CD4-positive, alpha-beta T cell treated with Interleukin-4 for 4 hours (primary cell): ENCODE measurements at places on chromosomes 7 and 10.

- peak; percentile 74 for DNase-seq
Measured at GRCh38 chr10:16777473-16778370, 39.5 kb downstream of the RSU1 start.

- DNase-seq = peak; percentile 51
Measured at GRCh38 chr7:150516956-150517745, 2.5 kb downstream of the GIMAP7 start.

GRCh38 chr7:144011458-144012230 is 11.5 kb downstream of the OR6B1 start:
- DNase-seq = no peak

DNA sequence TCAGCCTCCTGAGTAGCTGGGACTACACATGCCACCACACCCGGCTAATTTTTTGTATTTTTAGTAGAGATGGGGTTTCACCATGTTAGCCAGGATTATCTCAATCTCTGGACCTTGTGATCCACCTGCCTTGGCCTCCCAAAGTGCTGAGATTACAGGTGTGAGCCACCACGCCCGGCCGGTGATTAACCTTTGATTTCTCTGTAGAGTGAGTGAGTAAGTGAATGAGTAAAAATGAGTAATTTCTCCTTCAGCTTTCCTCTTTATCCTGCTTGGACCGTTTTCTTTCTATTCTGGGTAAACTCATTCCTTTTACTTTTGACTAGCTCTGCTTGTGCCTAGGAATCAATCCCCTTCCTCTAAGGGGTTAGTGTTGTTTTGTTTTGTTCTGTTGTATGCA is 36.8 kb downstream of the ST7 start:
- DNase-seq = no peak

DNA sequence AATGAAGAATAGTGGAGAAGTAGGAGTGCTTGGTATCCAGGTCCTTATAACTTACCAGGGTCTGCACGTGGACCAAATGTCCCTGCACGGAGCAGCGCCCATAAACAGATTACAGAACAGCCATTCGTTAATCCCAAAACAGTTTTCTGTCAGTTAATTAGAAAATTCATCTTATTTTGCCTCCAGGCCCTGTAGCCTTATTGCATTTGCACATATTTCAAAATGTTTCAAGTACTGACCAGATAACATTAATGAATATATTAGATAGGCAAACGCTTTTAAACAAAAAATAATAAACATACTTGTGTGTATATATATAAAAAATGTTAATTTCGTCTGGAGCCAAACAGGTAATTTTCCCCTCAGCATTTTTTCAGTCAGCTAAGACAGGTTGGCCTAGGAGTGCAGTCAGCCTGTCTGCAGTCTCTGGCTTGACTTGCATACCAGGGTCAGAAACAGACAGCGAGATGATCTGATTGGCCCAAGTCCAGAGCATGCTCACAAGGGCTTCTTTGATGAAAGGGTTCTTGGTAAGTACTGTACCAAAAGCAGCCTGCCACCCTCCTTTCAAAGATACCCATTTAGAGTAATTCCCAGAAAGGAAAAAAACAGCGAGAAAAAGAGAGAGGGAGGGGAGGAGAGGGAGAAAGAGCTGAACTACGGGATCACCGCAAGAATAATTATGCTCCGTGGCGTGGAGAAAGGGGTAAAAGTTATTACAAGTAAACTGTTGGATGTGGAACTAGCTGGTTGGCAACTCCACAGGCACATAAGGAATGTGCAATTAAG is 194.4 kb upstream of the TCF7L2 start:
- DNase-seq = no peak

DNA sequence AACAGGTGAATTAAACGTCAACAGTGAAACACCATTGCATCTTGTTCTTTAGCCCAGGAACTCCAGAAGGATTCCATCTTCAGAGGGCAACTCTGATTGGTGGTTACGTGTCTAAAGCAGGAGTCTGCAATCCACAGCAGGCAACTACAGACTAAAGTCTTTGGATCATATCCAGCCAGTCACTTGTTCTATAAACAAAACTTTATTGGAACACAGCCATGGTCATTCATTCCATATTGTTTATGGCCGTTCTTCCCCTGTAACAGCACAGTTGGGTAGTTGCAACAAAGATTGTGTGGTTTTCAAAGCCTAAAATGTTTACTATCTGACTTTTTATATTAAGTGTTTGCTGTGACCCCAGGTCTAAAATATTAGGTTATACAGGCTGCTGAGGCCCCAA is 94.7 kb upstream of the IMMP2L start:
- no peak for DNase-seq

DNA sequence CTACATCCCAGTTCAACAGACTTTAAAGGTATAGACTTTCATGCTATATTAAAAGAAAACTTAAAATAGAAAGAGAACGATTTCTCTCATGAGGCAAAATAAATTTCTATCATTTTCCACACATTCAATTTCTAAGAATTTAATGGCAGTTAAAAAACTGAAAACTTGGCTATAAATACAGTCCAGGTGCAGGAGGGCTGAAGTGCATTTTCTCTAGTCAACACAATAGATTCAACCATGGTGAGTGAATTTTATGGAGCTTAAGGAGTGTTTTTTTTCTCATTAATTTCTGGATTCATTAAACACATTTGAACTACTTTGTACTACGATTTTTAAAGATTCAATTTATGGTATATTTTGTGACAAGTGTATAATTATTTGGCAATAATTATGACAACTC is 240.8 kb upstream of the SLC26A5 start:
- DNase-seq = no peak

GRCh38 chr7:154777023-154777422 is 225.9 kb downstream of the PAXIP1 start:
- DNase-seq = no peak

DNA sequence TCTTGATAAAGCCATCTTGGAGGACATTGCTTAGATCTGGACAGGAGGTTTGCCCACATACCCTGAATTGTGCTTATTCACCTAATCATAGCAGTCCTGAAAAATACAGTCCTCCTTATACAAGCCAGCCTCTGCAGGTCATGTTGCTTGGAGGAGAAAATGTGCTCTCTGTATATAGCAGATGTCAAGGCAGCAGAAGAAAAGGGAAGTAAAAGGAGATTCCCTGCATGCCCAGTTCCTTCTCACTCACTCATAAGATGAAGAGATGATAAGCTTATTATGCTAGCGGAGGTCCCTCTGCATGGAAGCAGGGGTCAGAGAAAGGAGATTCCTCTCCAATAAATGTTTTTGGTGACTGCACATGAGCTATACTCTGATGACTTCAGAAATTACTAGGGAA is 458.8 kb upstream of the ZMIZ1 start:
- no peak for DNase-seq

- DNase-seq = peak; percentile 17
Measured at GRCh38 chr10:74750848-74751274, 75.5 kb upstream of the KAT6B start.

DNA sequence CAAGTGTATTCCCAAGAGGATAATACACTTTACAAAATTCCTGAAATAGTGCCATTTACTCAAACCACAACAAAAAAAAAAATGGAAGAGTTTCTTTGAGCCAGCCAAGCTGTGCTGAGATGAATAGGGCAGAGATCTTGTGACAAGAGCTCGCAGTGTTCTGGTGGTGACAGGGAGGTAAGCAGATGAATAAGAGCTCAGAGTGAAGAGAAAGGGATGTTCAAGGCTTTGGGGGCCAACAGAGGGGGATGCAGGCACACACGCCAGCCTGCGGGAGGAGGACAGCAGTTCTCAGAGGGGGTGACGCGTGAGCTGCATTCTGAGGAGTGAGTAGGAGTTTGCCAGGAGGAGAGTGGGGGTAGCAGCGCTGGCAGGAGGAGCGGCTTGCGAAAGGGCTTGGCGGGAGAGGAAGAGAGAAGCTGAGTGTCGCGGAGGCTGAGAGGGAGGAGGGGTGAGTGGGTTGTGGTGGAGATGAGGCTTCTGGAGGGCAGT is 194.4 kb upstream of the IMMP2L start:
- DNase-seq = no peak

DNA sequence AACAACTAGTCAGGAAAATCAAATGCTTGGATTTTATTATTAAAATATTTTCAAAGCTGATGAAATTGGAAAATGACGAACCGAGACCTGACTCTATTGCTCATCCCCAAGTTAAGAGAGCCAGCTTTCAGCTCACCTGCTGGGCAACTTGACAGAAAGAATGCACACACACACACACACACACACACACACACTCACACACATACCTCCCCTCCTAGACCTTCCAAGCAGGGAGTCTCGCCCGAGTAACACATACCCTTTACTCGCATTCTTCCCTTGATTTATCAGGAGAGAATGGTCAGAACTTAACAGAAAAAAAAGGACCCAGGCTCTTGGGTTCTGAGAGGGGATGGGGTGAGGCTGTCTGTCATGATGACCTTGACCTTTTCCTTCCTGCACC is 19.1 kb downstream of the GPRIN2 start:
- DNase-seq = no peak

- DNase-seq = no peak
Measured at GRCh38 chr7:99385564-99385963, 11.0 kb downstream of the ARPC1B start.

GRCh38 chr7:57199252-57199651 is 67.0 kb upstream of the ZNF479 start:
- no peak for DNase-seq

DNA sequence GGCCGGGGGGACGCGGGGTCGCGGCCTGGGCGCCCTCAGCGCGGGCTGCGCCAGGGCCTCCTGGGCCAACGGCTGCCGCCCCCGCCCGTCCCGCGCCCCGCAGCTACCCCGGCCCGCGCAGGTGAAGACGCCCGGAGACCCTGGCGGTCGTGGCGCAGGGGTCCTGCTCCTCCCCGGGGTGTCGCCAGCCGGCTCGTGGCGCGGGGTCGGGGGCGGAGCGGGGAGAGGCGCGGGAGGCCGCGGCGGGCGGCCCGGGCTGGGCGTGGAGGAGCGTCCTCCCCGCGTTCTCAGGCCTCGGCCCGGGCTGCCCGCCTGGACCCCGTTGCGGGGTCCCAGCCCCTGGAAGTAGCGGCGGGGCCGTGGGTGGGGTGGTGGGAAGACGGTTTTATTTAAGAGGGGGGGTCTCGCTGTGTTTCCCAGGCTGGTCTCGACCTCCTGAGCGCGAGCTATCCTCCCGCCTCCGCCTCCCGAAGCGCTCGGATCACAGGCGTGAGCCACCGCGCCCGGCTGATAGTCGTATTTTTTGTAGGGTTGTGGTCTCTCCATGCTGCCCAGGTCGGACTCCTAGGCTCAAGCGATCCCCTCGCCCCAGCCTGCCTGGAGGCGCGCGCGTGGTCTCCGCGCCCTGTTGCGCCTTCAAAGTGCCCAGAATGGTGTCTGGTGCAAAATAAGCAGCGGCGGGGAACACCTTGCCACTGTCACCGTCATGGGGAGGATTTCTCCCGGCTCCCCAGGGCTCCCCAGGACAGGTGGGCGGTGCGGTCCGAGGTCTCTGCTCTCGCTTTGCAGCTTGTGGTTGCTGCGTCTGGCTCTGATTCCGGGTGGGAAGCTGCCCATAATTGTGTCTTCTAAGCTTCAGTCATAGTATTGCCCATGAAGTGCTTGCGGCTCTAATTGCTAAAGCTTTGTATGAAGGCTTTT is 15.3 kb upstream of the SUN1 start:
- peak; percentile 30 for DNase-seq
